NCI-H1092 treated with DMSO at 0.1 percent for 48 hours (cell line): ENCODE measurements at places on chromosomes 7 and 10.

DNA sequence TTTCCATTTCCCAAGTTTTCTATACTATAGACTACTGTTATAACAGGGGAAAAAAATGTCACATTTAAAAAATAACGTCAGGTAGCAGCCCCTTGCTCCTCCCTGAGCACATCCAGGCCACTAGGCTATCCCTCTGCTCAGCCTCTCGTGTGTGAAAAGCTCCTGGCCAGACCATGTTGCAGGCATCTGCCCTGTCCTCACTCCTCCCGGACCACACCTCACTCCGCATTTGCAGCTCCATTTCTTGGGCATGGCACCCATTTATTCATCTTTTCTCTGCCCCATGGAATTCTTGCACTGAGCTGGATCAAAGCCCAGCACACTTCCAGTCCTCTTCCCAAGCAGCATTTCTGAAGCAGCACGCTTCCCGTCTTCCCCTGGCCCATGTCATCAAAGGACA lies 1.4 kb upstream of the GDF2 start:
- DNase-seq = no peak

GRCh38 chr7:42700406-42701327 lies 211.2 kb downstream of the C7orf25 start:
- DNase-seq = no peak

DNA sequence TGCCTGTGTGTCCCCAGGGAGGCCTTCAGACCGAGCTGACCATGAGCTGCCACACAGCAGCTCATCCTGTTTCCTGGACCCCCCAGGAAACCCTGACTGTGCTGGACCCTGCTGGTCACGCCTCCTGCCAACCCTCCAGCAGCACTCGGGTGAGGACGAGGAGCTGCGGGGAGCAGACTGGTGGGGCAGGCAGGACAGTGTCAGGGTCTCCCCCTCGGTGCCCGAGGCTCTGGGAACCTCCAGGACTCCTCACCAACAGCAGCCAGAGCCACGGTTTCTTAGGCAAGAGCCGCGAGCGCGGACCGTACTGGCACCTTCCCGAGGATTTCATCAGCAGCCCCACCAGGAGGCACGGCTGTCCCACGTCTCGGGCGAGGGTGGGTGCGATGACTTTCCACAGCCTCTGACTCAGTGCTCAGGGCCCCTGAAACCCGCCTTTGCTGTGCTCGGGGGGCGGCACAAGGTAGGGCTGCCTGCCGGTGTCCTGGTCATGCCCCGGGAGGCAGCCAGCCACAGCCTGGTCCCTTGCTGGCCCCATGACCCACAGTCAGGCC lies 186.9 kb downstream of the ELFN1 start:
- no peak for DNase-seq

DNA sequence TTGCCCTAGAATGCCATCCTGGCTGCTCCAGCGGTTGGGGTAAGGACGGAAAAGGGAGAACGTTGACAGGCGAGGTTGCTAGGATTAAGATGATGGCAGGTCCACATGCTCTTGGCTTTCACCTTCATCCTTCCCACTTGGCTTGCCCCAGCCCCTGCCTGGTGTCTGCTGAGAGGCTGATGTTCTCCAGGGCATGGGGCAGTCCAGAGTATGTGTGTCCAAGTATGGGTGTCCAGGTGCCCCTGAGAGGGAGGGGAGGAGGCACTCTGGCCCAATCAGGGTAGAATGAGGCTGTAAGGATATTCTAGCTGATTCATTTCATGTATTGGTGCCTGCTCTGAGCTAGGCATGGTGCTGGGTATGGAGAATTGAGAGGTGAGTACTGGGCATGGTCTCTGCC lies 12.6 kb downstream of the NEURL1 start:
- DNase-seq = no peak

DNA sequence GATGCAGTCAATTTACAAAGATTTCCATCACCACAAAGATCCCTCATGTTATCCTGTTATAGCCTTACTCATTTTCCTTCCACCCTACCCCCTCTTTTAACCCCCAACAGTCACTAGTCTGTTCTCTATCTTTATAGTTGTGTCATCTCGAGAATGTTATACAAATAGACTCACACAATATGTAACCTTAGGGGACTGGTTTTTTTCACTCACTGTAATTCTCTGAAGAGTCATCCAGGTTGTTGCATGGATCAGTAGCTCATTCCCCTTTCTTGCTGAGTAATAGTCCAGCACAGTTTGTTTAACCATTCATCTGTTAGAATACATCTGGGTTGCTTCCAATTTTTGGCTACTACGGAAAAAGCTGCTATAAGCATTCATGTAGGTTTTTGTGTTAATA lies 121.1 kb upstream of the PDE1C start:
- DNase-seq = no peak

- DNase-seq = peak; percentile 54
Measured at GRCh38 chr10:79142064-79142491, 73.3 kb downstream of the ZMIZ1 start.

- DNase-seq = no peak
Measured at GRCh38 chr10:23656735-23657134, 217.9 kb downstream of the OTUD1 start.

DNA sequence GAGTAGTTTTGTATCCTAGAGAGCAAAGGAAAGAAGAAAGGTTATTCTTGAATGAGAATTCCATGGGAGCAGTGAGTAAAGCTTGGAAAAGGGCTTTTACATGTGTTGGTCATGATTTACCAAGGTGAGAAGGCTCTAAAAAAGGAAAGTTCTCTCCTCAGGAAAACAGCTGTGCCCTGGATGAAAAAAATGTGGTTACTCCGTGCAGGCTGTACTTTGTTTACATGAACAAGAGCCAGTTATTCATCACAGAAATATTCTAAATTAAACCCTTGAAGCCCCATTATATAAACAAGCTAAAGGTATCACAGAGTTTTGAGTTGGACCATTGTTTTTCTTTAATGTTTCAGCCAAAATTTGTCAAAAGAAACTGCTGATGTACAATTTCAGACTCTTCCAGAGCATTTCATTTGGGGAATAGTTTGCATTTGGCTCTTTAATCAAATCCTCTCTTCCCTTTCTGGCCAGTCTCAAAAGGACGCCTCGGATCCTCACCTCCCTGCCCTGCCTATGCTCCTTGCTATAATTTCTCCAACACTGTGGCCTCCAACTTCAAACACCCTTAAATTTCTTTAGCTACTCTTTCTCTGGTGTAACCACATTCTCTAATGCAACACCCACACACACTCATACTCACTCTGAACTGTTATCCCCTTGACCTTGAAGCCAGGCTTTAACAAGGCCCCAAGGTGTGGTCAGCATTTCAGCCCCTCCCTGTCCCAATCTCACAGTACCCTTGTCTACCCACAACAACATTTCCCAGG lies 47.4 kb downstream of the AFAP1L2 start:
- DNase-seq = no peak

DNA sequence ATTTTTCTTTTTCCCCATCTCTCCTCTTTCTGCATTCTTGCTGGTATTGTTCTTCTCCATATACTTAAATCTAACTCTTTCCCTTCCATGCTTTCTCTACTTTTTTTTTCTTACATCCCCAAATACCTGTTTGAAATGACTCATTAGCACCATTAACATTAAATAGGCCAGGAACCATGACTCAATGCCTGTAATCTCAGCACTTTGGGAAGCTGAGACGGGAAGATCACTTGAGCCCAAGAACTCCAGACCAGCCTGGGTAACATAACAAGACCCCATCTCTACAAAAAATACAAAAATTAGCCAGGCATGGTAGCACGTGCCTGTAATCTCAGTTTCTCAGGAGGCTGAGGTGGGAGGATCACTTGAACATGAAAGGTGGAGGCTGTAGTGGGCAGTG lies 1026.8 kb downstream of the GATA3 start:
- DNase-seq = no peak

GRCh38 chr10:119313644-119314043 lies 106.3 kb downstream of the GRK5 start:
- no peak for DNase-seq

- DNase-seq = no peak
Measured at GRCh38 chr7:30815951-30816644, 44.9 kb downstream of the MINDY4 start.

GRCh38 chr10:122733443-122733842 lies 33.8 kb upstream of the C10orf120 start:
- no peak for DNase-seq

- no peak for DNase-seq
Measured at GRCh38 chr7:12821746-12822145, 134.3 kb downstream of the ARL4A start.

GRCh38 chr10:14093730-14094484 lies 236.8 kb downstream of the FRMD4A start:
- peak; percentile 41 for DNase-seq

- no peak for DNase-seq
Measured at GRCh38 chr7:68694656-68695055, 903.6 kb upstream of the AUTS2 start.

DNA sequence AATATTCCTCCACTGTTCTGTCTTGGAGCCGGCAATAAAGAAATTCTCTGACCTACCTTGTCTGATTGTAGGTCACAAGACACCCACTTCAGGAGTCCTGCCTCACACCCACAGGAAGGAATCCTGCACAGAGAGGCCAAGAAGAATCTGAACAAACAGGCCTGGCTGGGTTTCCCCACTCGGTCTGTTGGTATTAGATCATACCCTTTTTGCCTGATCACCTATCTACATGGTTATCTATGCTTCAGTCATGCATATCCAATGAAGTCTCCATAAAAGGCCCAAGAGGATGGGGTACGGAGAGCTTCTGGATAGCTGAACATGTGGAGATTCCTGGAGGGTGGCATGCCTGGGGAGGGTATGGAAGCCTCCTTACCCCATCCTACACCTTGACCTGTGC lies 12.3 kb downstream of the OGDH start:
- no peak for DNase-seq
